ENCODE measurements at places on chromosomes 1 and 21.

DNA sequence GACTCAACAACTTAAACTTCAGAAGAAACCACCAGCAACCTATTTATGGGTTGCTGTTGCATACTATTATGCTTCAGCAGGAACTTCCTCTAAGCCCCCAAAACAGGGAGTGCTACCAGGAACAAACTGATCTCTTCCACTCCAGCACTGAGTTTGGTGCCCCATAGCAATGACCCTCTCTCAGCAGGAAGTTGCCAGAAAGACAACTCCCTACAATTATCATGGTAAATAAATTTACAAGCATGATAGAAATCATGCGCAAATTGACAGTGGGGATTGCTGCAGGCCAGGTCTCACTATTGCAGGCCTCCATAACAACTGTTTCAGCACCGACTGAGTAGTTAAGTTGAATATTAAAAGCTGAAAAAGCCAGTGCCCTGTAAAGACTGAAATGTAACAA lies 180.6 kb downstream of the PLA2G4A start:
- DNase-seq: no peak

GRCh38 chr21:39648879-39649278 lies 36.1 kb downstream of the B3GALT5 start:
- DNase-seq: peak; percentile 5

DNA sequence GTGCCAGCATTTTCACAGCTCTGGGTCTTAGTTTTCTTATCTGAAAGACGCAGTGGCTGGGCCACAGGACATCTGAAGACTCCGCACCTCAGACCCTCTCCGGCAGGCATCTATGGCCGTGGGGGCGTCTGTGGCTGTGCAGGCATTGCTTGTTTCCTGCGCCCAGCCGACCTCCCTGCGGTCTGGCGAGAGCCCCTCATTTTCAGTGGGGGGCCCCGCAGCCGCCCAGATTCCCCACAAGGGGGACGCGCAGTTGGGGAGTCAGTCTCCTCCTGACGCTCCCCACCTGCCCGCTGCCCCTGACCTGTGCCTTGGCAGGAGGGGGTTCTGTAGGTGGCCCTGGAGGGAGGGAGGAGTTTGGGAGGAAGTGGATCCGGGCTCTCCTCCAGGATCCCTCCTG lies 3.5 kb upstream of the TFF1 start:
- DNase-seq: no peak

DNA sequence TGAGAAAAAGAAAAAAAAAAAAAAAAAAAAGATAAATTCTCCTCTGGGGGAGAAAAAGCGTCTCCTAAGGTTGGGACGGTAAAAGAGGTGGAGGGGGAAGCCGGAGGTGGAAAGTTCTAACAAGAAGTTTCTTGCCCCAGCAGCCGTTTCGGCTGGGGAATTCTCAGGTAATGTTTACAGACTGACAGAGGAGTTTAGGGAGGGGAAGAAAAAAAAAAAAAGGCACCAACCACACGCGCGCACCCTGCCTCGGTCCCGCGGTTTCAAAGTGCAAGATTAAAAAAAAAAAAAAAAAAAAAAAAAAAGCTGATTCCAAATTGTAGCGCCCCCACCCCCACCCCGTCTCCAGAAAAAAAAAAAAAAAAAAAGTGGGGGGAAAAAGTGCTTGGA lies 504 bp downstream of the DHRS3 start:
- peak; percentile 26 for DNase-seq

DNA sequence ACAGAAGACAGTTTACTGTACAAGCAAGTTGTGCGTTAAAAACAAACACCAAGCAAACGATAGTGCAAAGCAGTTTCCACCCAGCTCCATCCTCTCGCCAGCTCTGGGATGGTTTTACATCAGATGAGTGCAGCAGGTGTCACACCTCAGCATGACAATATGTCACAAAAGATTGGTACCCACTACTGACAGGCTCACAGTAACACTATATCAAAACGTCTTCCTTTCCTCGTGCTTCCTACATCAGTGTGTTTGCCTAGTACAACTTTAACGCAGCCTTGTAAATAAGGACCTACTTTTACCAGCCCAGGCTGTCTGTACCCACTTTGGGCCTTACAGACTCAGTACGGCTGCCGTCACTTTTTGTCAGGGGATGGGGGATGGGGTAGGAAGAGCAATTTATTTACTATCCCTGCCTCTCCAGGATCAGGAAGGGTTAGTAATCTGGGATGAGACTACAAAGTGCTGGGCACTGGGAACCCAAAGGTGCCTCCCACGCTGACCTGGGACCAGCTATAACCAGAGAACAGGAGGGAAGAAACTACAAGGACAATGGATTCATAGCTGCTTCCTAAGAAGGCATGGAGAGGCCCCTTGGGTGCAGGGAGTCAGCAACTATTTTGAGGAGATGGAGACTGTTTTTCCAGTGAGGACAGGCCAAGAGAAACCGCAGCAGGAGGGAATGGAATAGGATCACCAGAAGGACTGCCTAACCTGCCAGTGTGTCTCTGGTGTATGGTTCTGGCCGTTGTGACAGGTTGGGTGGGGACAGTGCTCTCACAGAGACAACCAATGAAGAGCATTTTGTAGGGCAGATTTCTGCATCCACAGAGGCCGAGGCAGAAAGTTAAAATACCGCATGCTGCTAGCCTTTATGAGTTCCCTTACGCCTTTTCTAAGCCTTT lies 30.2 kb downstream of the RUNX3 start:
- DNase-seq: no peak

DNA sequence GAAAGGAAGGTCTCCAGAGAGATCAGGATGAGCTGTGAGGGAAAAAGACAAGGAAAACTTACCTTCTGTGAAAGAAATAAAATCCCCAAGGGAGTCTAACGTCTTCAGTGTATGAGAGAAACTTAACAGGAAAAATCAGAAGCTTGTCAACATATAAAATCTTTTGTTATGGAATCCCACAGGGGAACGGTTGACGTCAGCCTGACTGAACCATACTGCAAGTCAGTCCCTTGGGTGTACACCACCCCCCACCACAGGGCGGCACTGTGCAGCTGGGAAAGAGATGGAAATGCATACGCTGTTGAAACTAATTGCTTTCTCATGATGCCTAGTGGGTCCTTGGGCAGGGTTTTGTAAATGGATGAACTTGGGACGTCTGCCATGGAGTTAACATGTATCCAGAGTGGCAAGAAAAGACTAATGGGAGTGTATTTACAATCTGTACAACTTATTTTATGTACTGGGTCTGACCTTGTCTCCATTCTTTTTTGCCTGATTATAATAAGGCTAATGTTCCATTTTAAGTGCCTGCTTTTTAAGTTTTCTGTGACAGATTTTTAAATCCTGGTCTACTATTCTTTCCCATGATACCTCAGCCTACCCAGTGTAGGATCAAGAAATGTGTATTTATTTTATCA lies 22.7 kb downstream of the UTP25 start:
- DNase-seq: peak; percentile 37

DNA sequence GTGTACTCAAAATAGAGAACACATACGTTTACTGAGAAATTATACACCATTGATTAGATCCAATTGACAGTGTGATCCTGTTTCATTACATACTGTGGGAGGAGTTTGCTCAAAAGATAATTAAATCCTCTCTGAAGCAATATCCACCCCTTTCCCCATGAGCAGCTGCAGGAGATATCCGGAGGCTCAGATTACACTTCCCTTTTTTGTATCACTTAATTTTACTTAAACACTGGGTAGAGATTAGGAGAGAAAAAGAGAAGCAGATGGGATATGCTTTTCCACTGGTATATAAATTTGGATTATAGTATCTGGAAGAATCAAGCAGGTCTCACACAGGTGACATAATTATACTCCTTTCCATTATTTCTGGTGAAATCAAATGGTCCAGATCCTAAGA lies 333.3 kb upstream of the ZRANB2 start:
- DNase-seq: no peak

DNA sequence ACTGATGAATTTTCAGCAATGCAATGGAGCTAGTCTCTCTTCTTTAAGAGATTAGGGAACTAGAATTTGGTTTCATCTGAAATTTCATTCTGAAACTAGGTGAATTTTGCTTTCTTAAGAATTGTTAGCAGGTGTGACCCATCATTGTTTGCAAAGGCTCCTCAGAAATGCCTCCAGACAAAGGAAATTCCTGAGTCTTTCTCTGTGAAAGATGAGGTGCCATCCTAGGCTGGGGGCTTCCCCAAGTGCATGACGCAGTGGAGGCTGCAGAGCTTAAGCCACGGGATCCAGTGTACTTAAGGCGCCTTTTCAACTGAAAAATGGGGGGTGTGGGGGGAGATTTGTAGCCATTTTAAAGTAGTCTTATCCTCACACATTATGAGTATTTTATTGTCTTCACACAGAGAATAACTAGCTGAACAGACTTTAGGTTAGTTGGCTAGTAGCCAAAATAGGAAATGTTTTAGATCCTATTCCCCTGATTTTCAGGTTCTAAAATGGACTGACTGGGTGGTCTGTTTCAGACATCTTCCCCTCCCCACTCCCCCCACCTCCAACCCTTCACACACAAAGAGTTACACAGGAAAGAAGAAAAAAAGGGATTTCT lies 202.0 kb downstream of the NFIA start:
- DNase-seq: peak; percentile 61

DNA sequence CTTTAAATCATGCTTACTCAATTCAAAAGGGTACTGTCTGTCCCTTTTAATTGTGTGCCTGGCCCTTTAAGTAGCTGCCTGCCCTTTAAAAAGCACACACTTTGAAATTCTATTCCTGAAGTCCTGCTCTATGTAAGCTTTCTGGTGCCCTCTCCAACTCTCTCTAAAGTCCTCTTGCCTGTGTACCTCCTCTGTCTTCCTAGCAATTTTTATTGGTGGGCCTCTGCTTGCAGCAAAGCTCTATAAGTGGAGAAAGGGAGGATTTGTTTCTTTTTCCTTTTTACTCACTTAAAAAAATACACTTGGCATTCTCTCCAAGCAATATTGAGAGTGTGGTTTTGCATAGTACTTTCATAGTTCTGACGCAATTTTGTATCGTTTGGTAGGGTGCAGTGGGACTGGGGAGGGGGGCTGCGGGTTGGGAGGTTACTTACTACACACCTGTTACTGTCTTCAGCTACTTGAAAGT lies 135.4 kb downstream of the LMO4 start:
- peak; percentile 11 for DNase-seq

GRCh38 chr1:178434360-178434759 lies 62.4 kb downstream of the CLEC20A start:
- DNase-seq: no peak

DNA sequence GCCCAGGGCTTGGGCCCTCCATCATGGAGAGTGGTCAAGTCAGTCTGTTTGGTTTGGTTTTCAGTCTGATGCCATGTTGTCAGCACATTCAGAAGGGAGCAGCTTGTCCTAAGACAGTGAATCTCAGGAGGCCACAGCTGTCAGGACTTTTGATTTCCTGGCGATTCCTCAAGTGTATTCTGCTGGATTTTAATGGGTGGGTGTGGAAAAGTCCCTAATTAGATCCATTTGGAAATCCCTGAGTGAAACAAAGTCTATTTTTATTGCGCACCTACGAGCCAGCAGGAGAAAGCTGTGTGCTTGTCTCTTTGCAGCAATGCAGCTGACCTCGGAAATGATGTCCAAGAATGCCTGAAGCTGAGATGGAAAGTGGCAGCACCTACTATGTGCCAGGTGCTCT lies 21.6 kb upstream of the FHAD1 start:
- DNase-seq: no peak

DNA sequence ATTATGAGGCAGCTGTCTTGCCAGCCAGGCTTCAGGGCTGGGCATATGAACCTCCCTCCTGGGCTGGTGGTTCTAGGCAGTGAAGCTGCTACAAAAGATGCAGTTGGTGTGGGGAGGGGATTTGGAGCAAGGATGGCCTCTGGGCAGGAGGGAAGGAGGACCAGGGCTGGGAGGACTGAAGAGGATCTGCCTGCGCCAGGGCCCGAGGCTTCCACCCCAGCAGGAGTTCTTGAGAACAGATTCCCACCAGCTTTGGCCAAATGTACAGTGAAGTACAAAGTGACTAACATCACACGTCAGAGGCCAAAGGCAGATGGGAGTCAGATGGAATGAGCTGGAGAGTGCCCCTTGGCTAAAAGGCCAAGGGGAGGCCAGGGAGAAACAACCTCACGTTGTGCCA lies 62.4 kb downstream of the DDX20 start:
- DNase-seq: no peak

- DNase-seq: no peak
Observed at GRCh38 chr1:220386494-220387195, 114.4 kb upstream of the RAB3GAP2 start.

Measured in MM.1S (cell line).